ENCODE measurements at places on chromosomes 5 and 9.

DNA sequence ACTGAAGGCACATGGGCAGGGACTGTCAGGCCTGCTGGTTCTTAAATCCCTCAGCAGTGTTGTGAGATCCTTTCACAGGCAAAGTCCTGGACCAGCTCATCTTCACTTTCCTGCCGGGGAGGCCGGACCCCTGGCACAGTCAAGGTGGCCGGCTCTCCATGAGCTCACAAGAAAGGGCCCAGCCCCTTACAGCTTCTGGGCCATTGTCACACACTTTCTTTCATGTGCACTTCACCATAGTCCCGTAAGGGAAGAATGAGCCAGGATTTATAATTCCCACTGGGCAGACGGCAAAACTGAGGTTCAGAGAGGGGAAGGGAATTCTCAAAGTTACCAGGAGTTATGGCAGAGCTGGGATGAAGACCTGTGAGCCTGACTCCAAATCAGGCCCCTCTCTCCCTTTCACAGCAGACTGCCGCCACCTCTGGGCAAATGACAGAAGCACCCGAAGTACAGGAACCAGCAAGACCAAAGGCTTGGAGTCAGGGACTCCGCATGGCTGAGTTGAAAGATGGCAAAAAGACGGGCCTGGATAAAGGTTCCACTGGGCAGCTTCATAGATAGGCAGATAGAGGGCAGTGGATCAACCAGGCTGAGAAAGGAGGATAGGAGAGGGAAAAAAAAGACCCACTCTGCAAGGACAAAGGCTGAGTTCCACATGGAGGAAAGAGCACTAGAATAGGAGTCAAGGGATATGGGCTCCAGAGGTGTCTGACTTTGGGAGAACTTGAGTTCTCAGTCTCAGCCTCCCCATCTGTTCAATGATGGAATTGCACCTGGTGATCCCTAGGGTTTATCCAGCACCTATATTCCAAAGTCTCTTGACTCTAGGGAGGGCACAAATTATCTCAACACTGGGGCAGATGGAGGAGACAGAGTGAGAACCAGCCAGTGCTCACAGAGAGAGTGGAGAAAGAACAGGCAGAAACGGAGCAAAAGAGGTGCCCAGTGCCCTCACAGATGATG is 128.7 kb downstream of the PAX5 start:
- DNase-seq, result no peak

- DNase-seq, result no peak
Measured at GRCh38 chr5:1108023-1108864, 3.6 kb downstream of the SLC12A7 start.

- no peak for DNase-seq
Measured at GRCh38 chr9:89529243-89530035, 31.5 kb upstream of the SEMA4D start.

GRCh38 chr9:6968271-6968670 is 210.5 kb downstream of the KDM4C start:
- no peak for DNase-seq

GRCh38 chr5:175649967-175650366 is 7.9 kb upstream of the HRH2 start:
- no peak for DNase-seq

DNA sequence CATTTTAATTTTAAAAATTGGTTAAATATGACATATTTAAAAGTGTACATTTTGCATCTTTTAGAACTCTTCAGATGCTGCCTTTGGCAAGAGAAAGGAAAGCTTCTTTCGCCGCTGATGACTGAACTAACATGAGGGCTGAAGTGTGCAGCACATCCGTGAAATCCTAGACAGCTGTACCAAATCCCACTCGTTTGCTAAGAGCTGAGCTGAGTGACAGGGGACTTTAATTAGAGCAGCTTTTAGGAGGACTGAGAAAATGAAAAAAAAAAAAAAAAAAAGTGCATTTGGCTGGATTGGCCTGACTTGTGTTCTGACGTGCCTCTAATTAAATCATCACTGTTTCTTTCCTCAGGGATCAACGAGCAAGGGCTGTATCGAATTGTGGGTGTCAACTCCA is 271.3 kb downstream of the ARHGAP26 start:
- DNase-seq, result no peak

- no peak for DNase-seq
Measured at GRCh38 chr5:113331209-113331551, 103.6 kb downstream of the TSSK1B start.

DNA sequence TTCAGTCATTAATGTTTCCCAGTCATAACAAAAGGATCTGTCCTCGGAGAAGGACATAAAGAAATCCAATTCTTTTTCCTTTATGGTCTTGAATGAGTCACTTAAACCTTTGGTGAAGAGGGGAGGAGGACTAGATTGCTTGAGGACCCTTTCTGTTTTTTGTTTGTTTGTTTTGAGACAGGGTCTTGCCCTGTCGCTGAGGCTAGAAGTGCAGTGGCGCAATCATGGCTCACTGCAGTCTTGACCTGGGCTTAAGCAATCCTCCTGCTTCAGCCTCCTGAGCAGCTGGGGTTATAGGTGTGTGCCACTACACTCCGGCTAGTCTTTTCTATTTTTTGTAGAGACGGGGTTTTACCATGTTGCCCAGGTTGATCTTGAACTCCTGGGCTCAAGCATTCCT is 12.3 kb downstream of the TIGD6 start:
- DNase-seq, result no peak

DNA sequence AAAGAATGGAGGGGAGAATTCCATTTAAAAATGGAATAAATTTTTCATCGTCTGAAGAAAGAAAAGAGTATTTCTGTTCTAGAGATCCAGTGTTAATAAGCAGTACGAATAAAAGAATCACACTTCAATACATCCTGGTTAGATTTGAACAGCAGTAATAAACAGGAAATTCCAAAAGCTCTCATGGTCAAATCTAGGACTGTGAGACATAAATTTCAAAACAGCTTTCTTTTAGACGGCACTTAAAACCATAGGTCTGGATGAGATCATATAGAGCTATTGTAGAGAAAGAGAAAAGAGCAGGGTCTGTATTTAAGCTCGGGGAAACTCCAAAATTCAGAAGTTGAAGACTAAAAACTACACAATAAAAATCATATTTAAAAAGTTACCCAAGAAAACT is 1006.9 kb upstream of the CTNND2 start:
- DNase-seq, result no peak

- DNase-seq, result no peak
Measured at GRCh38 chr5:130068988-130069387, 164.7 kb downstream of the CHSY3 start.

GRCh38 chr9:136669791-136670464 is 7.2 kb downstream of the EGFL7 start:
- DNase-seq, result no peak

- no peak for DNase-seq
Measured at GRCh38 chr5:72921886-72922285, 34.0 kb upstream of the FCHO2 start.

GRCh38 chr5:105587963-105588662 is 2025.5 kb upstream of the NUDT12 start:
- DNase-seq, result no peak

- DNase-seq, result no peak
Measured at GRCh38 chr5:135069016-135069770, 35.2 kb upstream of the PITX1 start.

DNA sequence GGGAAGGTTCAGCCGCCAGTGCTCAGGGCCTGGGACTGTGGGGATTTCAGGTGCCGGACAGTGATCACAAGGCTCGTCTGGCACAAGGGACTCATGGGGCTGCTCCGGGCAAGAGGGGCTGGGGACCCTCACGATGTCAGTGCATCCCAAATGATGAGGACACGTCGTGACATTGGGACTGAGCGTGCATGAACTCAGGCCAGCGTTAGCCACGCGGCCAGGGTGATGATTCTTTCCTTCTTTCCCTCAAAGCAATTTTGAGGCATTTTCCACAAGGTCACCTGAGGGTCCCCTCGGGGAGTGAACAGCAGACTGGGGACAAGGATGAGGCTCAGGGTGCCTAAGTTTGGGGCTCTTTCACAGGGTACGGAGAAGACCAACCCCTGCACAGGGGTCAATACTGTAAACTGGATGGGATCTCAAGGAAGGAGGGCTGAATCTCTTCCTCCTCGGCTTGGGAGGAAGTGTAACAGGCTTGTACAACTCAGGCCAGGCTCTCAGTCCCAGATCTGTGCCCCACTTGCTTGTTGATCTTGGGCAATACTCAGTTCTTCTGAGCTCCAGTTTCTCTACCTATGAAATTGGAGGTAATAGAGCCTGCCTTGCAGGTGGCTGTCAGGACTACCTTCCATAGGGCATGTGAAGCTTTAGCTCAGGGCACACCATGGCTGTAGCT is 78.5 kb downstream of the PRRT1B start:
- DNase-seq, result no peak

- no peak for DNase-seq
Measured at GRCh38 chr9:36903541-36904435, 130.3 kb downstream of the PAX5 start.

All from activated T-cell treated with anti-CD3 and anti-CD28 coated beads for 4 hours (primary cell).